ENCODE measurements at places on chromosomes 5 and 9.
A peak's percentile ranks its signal among the peaks of the same experiment; 100 is the strongest.

- no peak for DNase-seq
Observed at GRCh38 chr9:95073918-95074317, 243.6 kb downstream of the FANCC start.

GRCh38 chr9:129336130-129336528 lies 158.1 kb upstream of the IER5L start:
- no peak for DNase-seq

DNA sequence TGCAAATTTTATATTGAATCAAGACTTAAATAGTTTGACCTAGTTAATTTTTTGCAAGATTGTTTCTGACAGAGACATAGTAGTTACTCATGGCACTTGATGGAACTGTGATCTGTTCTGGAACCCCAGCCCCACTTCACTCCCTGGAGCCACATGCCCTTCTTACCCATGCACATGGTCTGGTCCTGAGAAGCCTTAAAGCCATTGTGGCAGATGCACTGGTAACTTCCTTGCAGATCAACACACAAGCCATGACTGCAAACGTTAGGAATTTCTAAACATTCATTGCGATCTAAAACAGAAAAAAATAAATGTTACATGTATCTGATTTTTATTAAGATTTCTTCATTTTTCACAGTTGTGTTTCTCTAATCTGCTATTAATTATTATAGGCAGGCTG lies 221.2 kb downstream of the SLC12A2 start:
- DNase-seq: no peak

DNA sequence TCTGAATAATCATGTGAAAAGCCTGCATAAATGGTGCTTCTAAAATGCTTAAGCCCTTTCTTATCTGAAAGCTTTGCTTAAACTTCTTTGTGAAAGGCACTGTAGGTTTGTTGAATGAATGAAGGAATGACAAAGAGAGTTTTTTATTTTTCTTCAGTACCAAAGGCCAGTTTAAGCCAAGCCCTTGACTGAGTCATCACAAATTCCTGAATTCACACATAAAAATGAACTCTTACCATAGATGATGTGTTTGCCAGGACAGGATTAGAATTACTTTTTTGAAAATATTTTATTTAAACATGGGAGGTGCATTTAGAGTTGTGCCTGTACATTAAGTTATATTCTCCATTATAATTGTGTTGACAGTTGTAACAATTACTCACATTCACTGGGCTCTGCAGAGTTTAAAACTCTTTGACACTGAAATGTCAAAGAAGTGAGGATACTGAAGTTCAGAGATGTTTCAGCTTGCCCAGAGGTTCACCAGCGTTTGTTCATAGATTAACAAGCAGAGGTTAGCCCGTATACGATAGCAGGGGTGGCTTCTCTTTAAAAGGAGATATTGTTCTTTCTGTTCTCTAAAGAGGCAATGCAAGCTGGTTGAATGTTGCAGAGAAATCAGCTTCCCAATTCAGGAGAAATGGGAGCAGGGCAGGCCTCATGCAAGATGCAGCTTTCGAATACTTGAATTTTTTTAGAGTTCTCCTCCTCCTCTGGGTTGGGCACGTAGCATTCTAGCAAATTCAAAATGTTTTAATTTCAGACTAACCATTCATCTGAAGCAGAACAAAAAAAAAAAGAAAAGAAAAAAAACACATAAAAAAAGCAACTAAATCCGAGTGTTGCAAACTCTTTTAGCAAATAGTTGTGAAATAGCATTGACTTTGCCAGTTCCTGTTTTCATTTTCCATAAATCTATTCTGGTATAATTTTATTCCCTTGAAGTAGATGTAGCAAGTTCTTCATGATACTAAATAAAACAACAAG lies 358.7 kb upstream of the KLF4 start:
- DNase-seq: no peak

DNA sequence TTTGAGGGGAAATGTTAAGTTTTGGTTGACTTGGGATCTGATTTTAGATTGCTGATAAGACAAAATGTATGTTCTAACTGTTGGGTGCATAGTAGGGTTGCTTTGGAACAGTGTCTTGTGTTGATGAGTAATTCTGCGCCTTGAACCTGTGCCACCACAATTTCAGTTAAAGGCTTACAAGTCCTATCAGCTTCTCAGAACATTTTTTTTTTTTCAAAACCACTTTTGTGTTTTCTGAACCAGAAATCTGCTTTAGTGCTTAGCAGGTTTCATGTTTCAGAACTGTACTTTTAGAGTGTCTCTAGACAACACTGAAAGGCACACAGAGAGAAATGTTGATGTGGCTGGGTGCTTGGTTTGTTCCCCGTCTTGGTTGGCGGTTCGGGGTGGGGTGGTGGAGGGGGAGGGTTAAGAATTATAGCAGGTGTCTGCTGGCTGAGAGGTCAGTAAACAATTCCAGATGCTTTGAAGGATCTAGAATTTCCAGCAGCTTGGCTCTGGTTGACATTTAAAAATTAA lies 84.6 kb downstream of the ANKRD55 start:
- no peak for DNase-seq

DNA sequence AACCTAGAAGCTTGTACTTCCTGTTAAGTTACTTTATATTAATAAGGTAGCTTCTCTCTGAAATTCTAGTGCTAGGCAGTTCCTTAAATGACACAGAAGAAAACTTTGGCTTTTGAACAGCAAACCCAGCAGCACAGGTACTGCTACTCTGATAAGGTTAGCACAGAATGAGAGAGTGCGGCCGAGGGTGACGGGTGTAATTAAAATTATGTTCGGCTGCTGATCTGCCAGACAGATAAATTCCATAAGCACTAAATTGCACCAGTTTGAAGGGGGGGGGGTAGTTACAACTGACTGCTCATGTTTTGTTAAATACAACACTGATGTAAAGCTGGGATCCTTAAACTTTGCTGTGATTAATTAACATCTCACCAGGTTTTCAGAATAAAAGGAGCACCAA lies 475.1 kb downstream of the SPOCK1 start:
- DNase-seq: no peak

GRCh38 chr9:95666096-95666784 lies 149.5 kb upstream of the PTCH1 start:
- no peak for DNase-seq

DNA sequence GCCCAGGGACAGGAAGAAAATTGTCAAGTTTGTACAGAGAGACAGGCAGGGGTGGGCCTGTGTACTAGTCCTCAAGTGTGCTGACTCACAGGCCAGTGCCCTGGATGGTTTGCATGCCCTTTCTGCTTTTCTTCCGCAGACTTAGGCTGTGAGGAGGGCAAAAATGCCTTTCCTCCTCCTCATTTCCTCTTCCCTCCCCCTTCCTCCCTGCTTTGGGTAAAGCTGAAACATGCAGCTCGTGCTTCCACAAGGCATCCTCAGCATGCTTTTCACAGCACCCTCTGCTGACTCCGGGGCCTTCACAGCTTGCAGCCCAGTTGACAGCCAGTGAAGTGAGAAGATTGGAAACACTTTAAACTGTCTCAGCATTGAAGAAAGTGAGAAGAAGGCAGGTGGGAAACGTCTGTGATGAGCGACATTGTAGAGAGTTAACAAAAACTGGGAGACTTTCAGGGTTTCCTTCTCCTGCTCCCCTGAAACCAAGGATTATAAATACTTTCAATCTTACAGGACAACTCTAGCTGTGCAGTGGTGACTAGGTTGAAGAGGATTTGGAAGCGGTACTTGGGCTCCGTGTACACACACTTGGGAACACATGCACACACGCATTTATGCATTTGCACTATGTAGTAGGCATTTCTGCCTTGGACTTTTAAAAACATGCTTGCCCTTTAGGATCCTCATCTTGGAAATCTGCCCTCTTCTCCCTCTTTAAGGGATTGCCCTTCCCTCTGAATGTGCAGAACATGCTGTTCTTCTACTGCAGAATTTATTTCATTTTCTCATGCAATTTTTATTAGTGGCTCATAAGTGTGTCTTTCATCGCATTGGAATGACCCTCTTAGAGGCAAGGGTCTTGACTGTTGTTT lies 138.8 kb downstream of the GRIA1 start:
- DNase-seq: peak; percentile 21

- no peak for DNase-seq
Observed at GRCh38 chr5:179803651-179804554, 2.8 kb downstream of the MGAT4B start.

DNA sequence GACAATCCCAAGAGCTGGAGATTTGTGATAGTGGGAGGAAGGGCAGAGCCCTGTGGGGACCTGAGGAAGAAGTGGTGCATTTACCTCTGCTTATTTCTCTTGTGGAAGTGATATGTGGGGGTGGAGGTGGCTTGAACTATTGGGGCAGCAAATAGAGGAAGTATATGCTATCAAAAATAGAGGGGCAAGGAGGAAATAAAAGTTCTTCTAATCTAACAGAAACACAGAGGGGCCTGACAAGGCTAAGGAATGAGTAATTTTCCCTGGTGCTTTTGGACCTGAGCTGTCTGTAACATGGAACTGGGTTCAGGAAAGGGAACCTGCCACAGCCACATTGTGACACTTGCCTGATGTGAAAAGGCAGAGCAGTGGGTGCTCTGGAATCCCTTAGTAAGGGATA lies 378.6 kb upstream of the KLF4 start:
- DNase-seq: no peak

- DNase-seq: no peak
Observed at GRCh38 chr5:67246546-67247268, 50.1 kb upstream of the CD180 start.

DNA sequence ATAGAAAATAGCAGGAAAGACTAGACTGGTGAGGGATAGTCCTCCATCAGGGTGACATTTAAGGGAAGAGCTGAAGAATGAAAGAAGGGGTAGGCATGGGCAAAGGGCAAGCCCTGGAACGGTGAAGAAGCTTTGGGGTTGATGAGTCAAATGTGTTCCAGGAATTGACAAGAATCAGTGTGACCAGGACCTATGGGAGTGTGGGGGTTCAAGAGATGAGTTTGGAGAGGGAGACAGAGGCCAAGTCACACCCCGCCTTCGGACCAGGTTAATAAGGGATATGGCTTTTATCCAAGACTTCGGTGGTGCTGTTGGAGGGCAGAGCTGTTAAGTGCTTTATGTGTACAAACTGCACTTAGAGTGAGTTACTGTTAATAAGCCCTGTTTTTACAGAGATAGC lies 920 bp downstream of the PMPCA start:
- no peak for DNase-seq

DNA sequence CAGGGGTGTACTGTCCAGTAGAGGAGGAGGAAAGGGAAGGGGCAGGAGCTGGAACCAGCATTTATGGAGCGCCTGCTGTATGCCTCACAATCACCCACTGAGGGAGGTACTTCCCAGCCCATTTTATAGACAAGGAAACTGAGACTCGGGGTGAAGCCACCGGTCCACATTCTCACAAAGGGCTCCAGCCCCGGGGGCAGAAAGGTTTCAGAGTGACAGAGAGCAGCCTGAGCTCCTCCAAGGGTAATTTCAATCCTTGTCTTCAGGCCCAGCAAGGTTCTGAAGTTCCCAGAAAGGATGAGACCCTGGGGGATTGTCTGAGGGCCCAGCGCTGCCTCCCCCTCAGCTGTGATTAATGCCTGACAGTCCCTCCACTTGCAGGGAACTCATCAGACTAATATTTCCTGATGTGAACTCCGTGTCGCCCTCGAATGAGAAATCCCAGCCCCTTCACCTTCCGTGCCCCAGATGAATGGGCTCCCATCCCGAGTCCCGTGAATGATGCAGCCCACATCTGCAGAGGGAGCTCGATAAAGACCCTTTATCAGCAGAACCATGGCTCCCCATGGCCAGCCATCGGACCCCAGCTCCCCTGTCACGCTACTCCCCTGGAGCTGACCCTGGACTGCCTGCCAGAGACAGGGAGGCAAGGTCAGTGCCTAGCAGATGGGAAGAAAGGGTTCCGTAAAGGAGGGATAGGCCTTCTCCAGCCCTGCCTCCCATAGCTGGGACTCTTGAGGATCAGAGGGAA lies 32.1 kb upstream of the MVB12B start:
- DNase-seq: no peak

DNA sequence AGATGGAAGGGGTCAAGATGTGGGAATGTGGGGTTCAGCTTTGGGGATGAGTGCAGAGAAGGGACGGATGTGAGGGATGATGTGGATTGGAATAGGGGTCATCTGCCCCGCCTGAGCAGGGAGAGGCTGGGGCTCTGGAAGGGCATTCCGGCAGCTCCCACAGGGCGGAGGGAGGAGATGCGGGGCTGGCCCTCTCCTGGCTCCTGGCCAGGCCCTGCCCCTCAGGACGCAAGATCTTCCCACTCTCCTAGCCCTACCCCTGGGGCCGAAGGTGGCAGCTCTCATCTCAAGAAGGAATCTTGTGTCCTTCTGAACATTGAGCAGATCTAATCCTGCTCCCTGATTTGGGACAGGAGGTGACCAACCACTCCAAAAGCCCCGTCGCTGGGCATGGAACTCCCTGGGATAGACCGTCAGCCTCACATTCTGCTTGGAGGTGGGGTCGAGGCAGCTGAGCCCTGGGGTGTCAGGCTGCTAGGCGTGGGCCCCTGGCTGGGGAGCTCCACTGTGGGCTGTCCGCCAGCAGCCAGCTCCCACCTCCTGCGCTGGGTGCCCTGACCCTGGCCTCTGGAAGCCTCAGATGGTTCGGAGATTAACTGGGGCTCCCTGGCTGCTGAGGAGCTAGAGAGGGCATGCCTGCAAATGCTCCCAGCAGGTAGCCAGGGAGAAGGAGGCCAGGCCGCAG lies 125.2 kb downstream of the ZNF354C start:
- no peak for DNase-seq

GRCh38 chr5:169095976-169096375 lies 205.0 kb downstream of the SLIT3 start:
- DNase-seq: no peak

- no peak for DNase-seq
Observed at GRCh38 chr5:12772276-12772675, 868.0 kb upstream of the CTNND2 start.

GRCh38 chr9:105248691-105249090 lies 4.2 kb downstream of the SLC44A1 start:
- no peak for DNase-seq
